NCI-H1930 (cell line): ENCODE measurements at places on chromosomes 4 and X.
A peak's percentile ranks its signal among the peaks of the same experiment; 100 is the strongest.

- DNase-seq = no peak
Observed at GRCh38 chr4:116585246-116585645, 500.1 kb downstream of the TRAM1L1 start.

- no peak for DNase-seq
Observed at GRCh38 chr4:170109586-170110284, 20.0 kb upstream of the AADAT start.

- no peak for DNase-seq
Observed at GRCh38 chrX:132716006-132716405, 227.2 kb upstream of the MBNL3 start.

GRCh38 chrX:122625821-122626220, 558.3 kb upstream of the GRIA3 start:
- DNase-seq = no peak

DNA sequence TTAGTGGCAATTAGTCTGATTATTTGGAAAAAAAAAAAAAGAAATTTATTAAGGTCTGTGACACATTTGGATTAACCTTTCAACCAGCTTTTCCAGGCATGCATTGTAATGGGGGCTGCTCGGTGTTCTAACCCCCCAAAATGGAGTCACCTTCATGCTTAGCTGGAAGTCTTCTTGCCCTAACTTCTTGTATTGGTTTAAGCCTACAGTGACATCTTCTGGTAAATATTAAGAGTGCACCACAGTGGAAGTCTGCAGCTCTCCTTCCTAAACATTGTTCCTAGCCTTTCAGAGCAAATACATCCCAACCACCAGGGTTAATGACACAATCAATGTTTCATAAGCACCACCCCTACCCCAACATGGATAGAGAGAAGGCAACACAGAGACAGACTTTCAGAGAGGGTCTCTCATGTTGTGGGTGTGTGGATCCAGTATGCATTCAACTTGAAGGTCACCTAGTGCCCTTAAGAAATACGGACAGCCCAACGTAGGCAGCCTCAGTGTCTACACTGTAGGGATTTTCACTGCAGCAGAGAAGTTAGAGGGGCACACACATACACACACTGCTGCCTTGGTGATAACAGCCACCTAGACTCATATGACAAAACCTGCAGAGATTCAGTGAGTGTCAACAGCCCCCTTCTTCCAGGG, 142.9 kb upstream of the MBNL3 start:
- DNase-seq = no peak

GRCh38 chr4:73823760-73824159, 12.7 kb upstream of the CXCL6 start:
- no peak for DNase-seq

DNA sequence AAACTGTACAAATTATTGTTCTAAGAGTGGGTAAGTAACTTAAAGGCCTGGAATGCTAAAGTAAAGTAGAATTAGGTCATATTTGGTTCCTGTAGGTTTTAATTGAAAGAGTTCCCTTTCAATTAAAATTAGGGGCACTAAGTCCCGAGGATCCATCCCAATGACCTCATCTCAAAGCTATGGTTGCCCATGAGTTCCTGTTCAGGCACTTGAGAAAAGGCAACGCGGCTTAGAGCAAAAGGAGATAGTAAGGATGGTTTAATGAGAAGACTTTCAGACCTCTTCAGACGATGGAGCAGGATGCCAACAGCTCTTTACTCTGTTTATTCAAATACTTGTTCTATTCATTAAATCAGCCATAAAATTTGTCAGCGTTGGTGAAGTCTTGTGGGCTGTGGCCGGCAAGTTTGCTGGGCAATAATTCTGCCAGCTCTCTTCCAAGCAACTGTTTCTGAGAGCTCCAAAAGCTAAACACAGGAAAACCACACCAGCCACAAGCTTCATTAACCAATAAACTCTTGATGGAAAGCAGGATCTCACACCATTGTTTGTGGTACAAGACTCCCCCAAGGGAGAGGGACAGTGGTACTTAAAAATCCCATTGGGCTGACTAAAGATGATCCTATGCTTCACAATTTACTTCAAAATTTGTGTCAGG, 167.4 kb downstream of the COL4A6 start:
- DNase-seq = no peak

GRCh38 chr4:8473198-8473919, 32.8 kb downstream of the TRMT44 start:
- no peak for DNase-seq

- DNase-seq = no peak
Observed at GRCh38 chr4:169225058-169225751, 45.6 kb downstream of the SH3RF1 start.

DNA sequence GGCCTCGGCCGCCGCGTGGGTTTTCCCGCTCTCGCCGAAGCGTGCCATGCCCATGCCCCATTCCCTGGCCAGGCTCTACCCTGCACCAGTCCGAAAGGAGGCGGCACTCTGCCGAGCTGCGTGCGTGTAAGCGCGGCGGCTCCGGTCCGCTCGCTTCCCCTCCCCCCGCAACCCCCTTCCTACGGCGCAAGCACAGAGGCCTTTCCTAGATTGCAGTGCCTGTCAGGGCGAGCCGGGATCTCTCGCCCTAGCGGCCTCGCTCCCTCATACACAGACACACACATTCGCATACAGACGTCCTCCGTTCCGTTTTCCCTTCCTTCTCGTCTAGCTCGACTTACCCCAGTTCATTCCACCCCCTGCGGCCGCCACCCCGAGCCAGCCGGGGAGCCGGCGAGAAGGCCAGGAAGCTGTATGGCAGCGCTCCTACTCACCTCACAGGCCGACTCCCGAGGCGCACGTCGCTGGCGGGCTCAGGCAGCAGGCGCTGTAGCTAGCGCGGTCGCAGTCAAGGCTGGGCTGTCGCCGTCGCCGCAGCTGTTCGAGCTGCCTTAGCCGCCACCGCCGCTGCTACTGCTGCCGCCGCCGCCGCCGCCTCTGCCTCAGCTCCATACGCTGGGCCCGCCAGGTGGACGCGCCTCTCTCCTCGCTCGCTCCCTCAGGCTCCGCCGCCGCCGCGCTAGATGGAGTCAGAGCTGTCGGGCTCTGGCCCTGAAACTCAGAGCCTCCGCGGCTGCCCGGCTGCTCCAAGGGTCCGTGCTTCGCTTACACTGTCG, 615 bp downstream of the NEXMIF start:
- peak; percentile 4 for DNase-seq

GRCh38 chrX:132908891-132909290, 49.5 kb downstream of the HS6ST2 start:
- DNase-seq = no peak

DNA sequence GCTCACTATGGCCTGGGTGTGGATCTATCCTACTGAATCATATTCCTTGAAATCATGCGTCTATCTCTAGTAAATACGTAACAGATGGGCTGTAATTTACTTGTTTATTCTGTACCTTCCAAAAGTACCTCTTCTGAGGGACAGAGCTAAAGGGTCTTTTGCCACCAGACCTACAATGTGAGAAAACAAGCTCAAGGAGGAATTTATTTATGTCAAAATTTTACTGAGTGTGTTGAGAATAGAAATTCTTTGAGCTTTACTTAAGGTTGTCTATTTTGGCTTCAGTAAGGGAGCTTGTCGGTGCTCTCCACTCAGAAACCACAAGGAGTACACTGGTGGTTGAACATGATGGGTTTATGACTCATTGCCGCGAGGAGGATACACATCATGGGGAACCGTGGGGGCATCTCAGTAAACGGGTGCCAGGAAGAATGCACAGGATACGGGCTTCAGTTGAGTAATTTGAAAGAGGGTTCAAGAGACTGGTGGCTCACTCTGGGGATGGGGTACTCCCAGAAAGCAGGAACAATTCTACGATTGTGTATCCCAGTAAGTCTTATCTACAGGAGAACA, 3.0 kb downstream of the ANK2 start:
- no peak for DNase-seq

- no peak for DNase-seq
Observed at GRCh38 chr4:145930592-145930991, 8.0 kb downstream of the ZNF827 start.

GRCh38 chr4:168141733-168142132, 49.4 kb downstream of the ANXA10 start:
- DNase-seq = no peak

- DNase-seq = no peak
Observed at GRCh38 chr4:151744614-151745013, 16.2 kb downstream of the GATB start.

- no peak for DNase-seq
Observed at GRCh38 chr4:144575181-144575580, 70.8 kb upstream of the HHIP start.

- no peak for DNase-seq
Observed at GRCh38 chr4:5814421-5814820, 78.5 kb downstream of the CRMP1 start.

- no peak for DNase-seq
Observed at GRCh38 chr4:10050261-10050661, 29.0 kb upstream of the SLC2A9 start.

GRCh38 chr4:127352220-127353113, 280.3 kb upstream of the INTU start:
- DNase-seq = no peak

GRCh38 chr4:174317531-174317930, 33.8 kb downstream of the CEP44 start:
- DNase-seq = no peak

DNA sequence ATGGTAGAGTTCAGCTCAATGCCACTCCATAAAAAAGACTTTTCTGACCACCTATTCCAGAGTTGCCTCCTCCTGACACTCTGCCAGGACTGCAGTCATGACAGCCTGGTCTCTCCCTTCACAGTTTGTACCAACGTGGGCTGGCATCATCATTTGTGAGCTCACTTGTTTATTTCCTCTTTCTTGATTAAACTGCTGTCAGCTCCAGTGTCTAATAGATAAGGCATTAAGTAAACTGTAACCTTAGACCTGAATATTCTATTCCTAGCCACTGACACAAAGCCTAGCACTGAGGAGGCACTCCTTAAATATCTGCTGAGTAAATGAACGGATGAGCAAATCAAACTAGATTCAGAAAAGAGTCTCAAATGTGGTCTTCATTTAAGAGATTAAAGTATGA, 48.7 kb downstream of the DDX60 start:
- DNase-seq = no peak
